Nephron progenitor cell (in vitro differentiated cells): ENCODE measurements at places on chromosomes 3 and 15.

- no peaks in the 10 kb centered on the region for H3K36me3 ChIP-seq
- H3K4me3 ChIP-seq, result no peak overlapping the region
- H3K27me3 ChIP-seq, result peaks cover 7% of the 10 kb centered on the region
- DNase-seq, result no peak
- peaks cover 9% of the 10 kb centered on the region for H3K4me1 ChIP-seq
- H3K27ac ChIP-seq, result no peak overlapping the region
Observed at GRCh38 chr3:170531657-170532335, 54.1 kb downstream of the SLC7A14 start.

- H3K27ac ChIP-seq, result no peak overlapping the region
- H3K4me1 ChIP-seq, result no peaks in the 10 kb centered on the region
- H3K27me3 ChIP-seq, result no peaks in the 10 kb centered on the region
- H3K4me3 ChIP-seq, result no peak overlapping the region
- no peaks in the 10 kb centered on the region for H3K36me3 ChIP-seq
Observed at GRCh38 chr3:97076673-97077072, 262.3 kb downstream of the EPHA6 start.

DNA sequence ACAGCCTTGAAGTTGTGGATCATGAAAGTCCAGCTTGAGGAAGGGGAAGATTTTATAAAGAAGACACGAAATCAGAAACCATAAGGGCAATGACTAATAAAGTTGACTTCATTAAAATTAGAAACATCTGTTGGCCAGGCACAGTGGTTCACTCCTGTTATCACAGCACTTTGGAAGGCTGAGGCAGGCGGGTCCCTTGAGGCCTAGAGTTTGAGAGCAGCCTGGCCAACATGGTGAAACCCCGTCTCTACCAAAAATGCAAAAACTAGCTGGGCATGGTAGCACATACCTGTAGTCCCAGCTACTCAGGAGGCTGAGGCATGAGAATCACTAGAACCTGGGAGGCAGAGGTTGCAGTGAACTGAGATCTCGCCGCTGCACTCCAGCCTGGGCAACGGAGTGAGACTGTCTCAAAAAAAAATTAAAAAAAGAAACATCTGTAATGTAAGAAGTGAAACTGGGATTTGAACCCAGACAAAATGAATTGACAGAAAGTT lies 7.9 kb upstream of the UBXN7 start:
- DNase-seq, result no peak
- H3K4me3 ChIP-seq, result no peak overlapping the region
- peaks cover 13% of the 10 kb centered on the region for H3K4me1 ChIP-seq
- peak overlapping the region; percentile 49 for H3K27ac ChIP-seq
- no peaks in the 10 kb centered on the region for H3K27me3 ChIP-seq
- H3K36me3 ChIP-seq, result no peaks in the 10 kb centered on the region

DNA sequence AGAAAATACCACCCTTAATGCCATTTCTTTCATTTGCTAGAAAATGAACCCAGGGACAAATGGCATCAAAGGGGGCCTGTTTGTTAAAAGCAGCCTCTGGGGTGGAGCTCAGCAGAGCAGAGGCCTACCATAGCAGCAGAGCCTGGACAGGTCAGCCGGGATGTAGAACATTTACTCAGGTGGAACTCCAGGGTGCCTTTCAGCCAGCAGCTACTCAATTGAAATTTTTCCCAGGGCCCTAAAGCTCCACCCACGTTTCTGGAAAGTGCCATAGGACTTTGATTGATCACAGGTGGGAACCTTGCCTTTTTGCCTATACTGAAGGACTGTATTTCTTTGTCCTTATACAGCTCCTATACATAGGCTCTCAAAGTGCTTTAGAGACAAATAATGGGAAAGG lies 74.5 kb upstream of the C15orf61 start:
- peaks cover 9% of the 10 kb centered on the region for H3K36me3 ChIP-seq
- DNase-seq, result no peak
- no peak overlapping the region for H3K4me3 ChIP-seq
- H3K27ac ChIP-seq, result no peak overlapping the region

DNA sequence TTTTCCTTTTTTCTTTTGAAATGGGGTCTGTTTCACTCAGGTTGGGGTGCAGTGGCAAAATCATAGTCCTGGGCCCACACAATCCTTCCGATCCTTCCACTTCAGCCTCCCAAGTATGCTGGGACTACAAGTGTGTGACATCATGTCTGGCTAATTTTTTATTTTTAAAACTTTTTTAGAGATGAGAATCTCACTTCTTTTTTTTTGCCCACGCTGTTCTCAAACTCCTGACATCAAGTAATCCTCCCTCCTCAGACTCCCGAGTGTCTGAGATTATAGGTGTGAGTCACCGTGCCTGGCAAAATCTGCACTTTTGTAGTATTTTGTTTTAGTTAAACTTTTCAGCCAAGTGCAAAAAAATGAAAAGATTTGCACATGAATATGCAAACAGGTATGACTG lies 171.0 kb downstream of the FNDC3B start:
- H3K27ac ChIP-seq, result peak overlapping the region; percentile 94
- H3K27me3 ChIP-seq, result no peaks in the 10 kb centered on the region
- no peak overlapping the region for H3K4me3 ChIP-seq
- peaks cover 26% of the 10 kb centered on the region for H3K36me3 ChIP-seq
- peaks cover 48% of the 10 kb centered on the region for H3K4me1 ChIP-seq

GRCh38 chr3:169218314-169218983 lies 445.1 kb downstream of the MECOM start:
- no peak overlapping the region for H3K27ac ChIP-seq
- peak; percentile 40 for DNase-seq
- H3K36me3 ChIP-seq, result no peaks in the 10 kb centered on the region
- no peak overlapping the region for H3K4me3 ChIP-seq
- H3K27me3 ChIP-seq, result peaks cover 2% of the 10 kb centered on the region

- H3K36me3 ChIP-seq, result no peaks in the 10 kb centered on the region
- H3K27me3 ChIP-seq, result peaks cover 56% of the 10 kb centered on the region
- DNase-seq, result no peak
Observed at GRCh38 chr15:44804298-44805046, 68.1 kb downstream of the TRIM69 start.

DNA sequence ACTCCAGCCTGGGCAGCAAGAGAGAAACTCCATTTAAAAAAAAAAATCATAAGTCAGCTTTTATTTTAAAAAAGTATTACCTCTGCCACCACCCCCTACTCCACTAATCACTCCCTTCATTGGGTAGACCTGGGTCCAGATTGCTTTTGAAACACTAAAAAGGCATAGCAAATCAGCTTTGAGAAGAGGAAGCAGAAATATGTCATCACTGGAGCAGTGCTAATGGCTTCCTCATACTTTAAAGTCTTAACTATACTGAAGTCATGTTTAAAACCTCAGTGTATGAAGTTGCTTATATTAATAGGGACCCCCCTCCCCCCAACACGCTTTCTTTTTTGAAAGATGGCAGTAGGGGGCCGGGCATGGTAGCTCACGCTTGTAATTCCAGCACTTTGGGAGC lies 1.0 kb upstream of the HTR3D start:
- no peak overlapping the region for H3K4me3 ChIP-seq
- no peaks in the 10 kb centered on the region for H3K36me3 ChIP-seq
- H3K27me3 ChIP-seq, result peaks cover 25% of the 10 kb centered on the region
- H3K27ac ChIP-seq, result no peak overlapping the region
- no peaks in the 10 kb centered on the region for H3K4me1 ChIP-seq
- DNase-seq, result no peak

DNA sequence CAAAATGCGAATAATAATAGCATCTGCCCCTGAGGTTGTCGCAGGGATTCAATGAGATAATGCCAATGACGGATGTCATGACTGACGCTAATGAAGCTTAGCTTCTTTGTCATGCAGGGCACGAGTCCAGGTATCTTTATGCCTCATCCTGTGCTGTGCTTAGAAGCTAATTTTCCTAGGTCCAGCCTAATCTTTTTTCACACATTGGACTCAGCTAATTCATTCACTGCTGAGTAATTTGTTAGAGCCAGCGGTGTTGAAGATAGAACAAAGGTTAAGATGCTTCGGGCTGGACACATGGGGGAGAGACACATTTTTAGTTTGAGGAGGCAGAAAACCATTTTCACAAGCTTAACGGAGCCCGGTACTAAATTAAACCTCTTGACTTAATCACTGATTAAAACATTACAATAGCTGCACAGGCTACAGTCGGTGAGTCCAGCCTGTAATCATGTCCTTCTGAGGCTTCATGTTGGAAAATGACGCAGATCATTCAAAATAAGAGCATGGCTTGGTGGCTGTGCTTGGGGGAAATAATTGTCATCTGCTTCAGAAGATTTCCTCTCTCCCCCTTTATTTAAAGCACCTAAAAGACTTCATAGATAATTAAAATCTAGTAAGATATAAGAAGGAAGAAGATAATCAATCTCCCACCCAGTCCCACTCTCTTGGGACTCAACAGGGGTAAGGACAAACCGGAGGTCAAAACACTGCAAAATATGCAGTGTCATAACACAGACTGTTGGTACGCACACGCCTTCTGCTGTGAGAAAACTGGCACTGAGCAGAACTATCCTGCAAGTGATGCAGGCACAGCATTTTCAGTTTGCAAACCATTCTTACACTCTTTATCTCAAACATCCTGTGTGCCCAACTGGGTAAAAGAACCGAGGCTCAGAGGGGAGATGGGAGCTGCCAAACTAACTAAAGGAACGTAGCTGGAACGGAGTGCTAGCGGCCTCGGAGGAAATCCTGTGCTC lies 3.3 kb upstream of the CCDC174 start:
- H3K4me3 ChIP-seq, result no peak overlapping the region
- peaks cover 21% of the 10 kb centered on the region for H3K4me1 ChIP-seq
- H3K27ac ChIP-seq, result no peak overlapping the region
- H3K36me3 ChIP-seq, result no peaks in the 10 kb centered on the region
- peaks cover 37% of the 10 kb centered on the region for H3K27me3 ChIP-seq

GRCh38 chr3:138011722-138012121 lies 1.8 kb downstream of the CLDN18 start:
- H3K27me3 ChIP-seq, result no peaks in the 10 kb centered on the region
- H3K4me1 ChIP-seq, result no peaks in the 10 kb centered on the region
- H3K4me3 ChIP-seq, result no peak overlapping the region
- no peak for DNase-seq

- H3K36me3 ChIP-seq, result peaks cover 17% of the 10 kb centered on the region
- H3K27ac ChIP-seq, result peak overlapping the region; percentile 77
- H3K4me1 ChIP-seq, result peaks cover 33% of the 10 kb centered on the region
- no peak overlapping the region for H3K4me3 ChIP-seq
- DNase-seq, result no peak
Observed at GRCh38 chr3:107675233-107675900, 152.6 kb downstream of the BBX start.

DNA sequence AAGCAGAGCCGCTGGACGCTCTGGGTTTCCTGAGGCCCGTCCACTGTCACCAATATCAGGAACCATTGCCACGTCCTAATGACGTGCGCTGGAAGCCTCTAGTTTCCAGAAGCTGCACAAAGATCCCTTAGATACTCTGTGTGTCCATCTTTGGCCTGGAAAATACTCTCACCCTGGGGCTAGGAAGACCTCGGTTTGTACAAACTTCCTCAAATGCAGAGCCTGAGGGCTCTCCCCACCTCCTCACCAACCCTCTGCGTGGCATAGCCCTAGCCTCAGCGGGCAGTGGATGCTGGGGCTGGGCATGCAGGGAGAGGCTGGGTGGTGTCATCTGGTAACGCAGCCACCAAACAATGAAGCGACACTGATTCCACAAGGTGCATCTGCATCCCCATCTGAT lies 3.3 kb downstream of the RHO start:
- DNase-seq, result no peak
- no peak overlapping the region for H3K27ac ChIP-seq
- no peak overlapping the region for H3K4me3 ChIP-seq
- peaks cover 47% of the 10 kb centered on the region for H3K4me1 ChIP-seq
- H3K36me3 ChIP-seq, result no peaks in the 10 kb centered on the region

DNA sequence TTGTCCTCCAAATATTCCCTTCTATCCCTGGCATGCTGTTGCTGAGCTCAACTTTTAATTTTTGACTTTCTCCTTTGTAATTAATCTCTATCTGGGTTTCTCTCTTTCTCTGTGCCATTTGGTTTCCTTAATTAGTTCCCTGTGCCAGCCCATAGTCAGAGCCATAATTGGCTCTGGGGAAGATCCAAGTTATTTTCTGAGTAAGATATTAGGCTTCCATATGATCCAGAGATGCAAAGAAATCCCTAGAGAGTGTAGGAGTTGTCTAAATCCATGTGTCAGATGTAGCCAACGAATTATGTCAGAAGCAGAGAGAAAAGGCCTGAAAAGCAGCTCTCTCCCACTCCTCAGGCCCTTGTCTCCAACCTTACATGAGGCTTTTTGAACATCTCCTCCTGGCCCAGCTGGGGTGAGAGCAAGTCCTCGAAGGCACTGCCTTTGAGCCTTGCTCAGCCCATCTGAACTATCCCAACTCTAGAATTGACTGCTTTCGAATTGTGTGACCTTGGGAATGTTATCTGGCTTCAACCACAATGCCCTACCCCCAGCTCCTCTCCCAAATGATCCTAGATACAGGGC lies 46.4 kb downstream of the MOBP start:
- H3K4me3 ChIP-seq, result no peak overlapping the region
- no peaks in the 10 kb centered on the region for H3K4me1 ChIP-seq
- DNase-seq, result no peak
- no peaks in the 10 kb centered on the region for H3K36me3 ChIP-seq

DNA sequence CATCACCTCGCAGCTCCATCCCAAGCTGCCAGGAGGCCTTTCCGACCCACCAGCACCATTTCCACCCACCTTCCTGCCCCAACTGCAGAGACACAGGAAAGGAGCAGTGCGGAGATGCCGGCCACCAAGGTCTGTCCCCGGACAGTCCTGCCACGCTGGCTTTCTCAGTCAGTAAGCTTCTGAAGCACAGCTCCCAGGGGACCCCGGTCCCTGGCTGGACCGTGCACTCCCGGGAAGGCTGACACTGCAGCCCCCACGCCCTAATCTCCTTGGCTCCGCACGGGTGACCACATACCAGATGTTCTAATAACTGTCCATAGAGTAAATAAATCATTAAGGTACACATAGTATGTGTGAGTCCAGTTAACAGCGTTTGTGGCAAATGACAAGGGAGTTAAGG lies 73.5 kb downstream of the VGLL4 start:
- no peak overlapping the region for H3K4me3 ChIP-seq
- DNase-seq, result peak; percentile 61
- H3K27ac ChIP-seq, result peak overlapping the region; percentile 95
- no peaks in the 10 kb centered on the region for H3K27me3 ChIP-seq
- H3K36me3 ChIP-seq, result peaks cover 65% of the 10 kb centered on the region
- H3K4me1 ChIP-seq, result peaks cover 62% of the 10 kb centered on the region

DNA sequence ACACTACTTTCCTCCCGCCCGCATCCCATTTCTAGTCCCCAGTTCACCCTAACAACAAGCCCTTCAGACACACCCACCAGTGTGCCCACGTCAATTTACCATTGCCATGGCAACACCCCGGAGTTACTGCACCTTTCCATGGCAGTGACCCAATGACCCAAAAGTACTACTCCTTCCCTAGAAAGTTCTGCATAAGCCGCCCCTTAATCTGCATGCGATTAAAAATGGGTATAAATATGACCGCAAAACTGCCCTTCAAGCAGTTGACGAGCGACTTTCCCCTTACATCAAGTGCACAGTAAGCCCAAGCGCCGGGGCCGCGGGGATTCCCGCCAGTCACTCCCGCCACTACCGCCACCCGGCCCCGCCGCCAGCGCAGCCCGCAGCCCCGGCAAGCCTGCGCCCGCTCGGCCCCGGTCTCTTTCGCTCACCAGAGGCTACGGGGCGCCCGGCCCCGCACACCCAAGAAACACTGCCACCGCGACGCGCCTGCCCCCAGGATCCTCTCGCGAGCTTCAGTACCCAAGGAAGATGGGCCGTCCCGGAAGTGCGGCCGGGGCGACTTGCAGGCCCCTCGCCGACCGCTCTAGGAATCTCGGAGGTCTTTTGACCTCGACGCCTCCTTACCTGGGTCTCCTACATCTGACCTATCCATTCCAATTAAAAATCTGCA lies 27.2 kb upstream of the ZNF502 start:
- H3K4me1 ChIP-seq, result peaks cover 6% of the 10 kb centered on the region
- peaks cover 51% of the 10 kb centered on the region for H3K36me3 ChIP-seq
- peaks cover 27% of the 10 kb centered on the region for H3K27me3 ChIP-seq
